Fibroblast of skin of scalp (primary cell): ENCODE measurements at places on chromosomes 3 and 15.

DNA sequence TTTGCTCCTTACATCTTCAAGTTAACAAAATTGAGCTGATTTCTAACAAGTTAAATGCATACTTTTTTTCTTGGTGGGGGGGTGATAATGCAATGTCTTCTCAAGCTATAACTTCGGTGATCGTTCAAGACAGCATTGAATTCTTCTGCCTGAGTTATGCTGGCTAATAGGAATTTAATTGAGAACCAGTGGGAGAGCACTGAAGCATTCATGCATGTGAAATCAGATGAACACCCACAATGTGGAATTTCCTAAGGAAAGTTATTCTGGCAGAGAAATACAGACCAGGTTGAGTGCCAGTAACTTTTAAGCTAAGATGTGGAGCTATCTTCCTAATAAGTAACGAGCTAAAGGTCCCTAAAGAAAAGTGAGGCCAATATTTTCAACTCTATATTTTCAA is 3.0 kb downstream of the SPATA16 start:
- DNase-seq = no peak

DNA sequence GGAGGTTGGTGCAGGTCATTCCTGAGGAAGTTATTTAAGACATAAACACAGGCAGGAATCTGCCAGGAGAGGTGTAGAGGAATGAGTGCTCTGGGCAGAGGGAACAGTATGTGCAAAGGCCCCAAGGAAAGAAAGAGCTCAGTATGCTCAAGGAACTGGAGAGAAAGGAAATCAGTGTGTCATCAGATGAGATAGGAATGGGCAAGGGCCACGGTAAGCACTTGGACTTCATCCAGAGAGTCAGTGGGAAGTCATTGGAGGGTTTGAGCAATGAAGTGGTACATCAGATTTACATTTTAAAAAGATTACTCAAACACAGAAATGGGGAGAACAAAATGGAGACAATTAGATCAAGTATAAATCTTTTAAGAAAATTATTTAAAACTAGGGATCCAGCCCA is 272.2 kb downstream of the ADAMTSL3 start:
- DNase-seq = no peak

DNA sequence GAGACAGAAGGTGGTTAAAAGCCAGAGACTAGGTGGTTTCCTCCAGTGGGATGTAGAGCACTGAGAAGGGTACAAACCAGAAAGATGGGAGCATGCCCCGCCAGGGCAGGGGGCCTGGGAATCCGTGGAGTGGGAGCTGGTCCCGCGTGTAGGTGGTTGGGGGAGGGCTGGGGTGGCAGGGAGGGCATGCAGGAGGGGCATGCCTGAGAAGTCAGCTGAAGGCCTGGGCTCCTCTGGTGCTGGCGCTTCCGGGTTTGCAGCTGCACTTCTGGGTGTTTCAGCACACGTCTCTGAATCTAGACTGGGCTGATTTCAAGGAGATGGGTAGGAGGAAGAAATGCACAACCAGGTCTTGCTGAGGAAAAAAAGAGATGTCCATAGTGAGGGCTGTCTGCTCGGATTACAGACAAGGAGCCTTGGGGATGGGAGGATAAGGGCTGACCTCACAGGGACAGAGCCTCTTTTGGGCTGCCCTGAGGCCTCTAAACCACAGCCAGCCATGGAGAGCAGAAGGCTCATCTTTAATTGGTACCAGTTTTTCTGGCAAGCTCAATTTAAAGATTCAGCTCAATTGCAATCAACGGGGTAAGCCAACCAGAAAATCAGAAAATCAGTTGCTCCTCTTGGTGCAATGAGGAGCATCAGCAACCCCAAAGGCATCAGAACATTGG is 151.9 kb downstream of the FAM43A start:
- no peak for DNase-seq

GRCh38 chr3:57572096-57572495 is 16.0 kb downstream of the PDE12 start:
- DNase-seq = no peak

- no peak for DNase-seq
These were observed 103.3 kb downstream of the SMAD6 start for GRCh38 chr15:66805202-66805885.

GRCh38 chr3:133038089-133038730 is at the start of gene TMEM108:
Gene TMEM108 (plus strand): TSS chr3:133038391.
- peak; percentile 71 for DNase-seq

GRCh38 chr3:168398371-168399025 is 302.8 kb upstream of the GOLIM4 start:
- DNase-seq = peak; percentile 13

GRCh38 chr15:89163271-89164055 is 57.9 kb downstream of the RLBP1 start:
- DNase-seq = no peak

- no peak for DNase-seq
These were observed 13.0 kb upstream of the MYO5C start for GRCh38 chr15:52308446-52309153.

- no peak for DNase-seq
These were observed 31.2 kb upstream of the TNIK start for GRCh38 chr3:171491361-171491760.

- no peak for DNase-seq
These were observed 238.6 kb downstream of the MEX3B start for GRCh38 chr15:81807186-81807585.

DNA sequence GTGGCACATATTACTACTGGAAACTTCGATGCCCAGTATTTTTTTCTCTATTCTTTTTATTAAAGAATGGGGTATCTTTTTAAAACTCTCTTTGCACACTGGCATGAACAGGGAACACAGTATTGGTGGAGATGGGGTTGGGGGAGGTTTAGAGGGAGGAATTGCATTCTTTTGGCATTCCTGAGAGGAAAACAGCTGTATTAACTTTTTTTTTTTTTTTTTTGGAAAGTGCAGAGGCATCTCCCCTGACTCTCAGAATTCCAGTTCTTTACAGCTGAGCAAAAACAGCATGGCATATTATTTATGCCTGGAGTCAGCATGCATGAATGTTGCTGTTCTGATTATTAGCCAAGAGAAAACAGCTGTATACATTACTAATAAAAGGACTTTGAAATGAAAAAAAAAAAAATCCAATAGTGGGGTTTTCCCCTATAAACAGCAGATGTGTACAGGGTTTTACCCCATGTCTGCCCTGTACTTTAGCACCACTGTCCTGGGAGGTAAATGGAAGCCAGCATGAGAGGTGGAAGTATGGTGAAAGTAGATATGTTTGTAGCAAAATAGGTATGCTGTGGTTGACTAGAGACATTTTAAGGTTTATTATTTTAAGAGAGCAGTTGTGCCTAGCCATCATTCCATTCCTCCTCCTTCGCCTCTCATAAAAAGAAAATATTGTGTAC is 132.2 kb downstream of the FNDC3B start:
- DNase-seq = peak; percentile 63

- DNase-seq = peak; percentile 77
These were observed 83.6 kb upstream of the TSEN2 start for GRCh38 chr3:12400616-12401194.

DNA sequence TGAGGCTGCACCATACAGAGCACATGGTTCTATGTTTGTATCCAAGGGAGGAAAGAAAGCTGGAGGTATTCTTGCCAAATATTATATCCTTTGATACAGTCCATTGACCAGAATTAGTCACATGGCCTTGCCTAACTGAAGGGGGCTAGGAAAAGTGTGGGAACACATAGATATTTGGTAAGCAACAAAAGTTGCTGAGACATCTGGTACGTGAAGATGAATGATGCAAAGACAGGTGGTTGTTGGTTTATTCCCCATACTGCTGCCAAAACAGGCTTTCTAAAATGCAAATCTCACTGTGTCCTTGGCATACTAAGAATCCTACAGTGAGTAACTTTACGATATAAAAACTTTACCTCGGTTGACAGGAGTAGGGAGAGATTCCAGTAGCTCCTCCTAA is 162.2 kb downstream of the VGLL3 start:
- no peak for DNase-seq

DNA sequence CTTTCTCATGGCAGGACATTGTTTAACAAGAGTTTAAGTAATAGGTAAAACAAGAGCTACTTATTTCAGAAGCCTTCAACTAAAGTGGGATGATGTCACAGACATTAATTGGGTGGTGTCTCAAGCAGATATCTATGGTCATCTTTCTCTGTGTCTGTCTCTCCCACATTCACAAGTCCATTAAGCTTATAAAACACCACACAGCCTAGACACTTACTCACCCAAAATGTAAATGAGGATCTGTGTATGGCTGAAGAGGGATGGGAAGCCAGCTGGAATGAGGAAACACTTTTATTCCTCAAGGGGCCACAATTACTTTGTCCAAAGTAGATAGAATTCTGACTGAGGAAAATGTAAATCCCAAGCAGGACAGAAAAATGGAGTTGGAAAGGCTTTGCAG is 183.8 kb downstream of the THRB start:
- no peak for DNase-seq

DNA sequence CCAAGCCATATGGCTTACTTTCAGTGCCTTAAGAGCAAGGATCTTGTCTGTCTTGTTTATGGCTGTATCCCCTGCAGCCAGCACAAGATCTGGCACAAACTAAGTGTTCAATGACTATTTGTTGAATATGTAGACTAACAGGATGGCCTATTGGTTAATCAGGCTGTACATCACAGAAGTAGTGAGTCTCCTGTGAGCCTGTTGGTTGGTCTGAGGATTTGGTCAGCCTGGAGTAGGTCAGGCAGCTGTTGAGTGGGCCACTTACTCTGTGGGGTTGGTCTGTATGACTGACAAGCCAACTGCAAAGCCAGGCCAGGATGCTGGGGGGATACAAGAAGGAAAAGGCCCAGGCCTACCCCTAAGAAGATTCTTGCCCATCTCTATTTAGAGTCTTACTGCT is 33.4 kb upstream of the CILP start:
- no peak for DNase-seq

- DNase-seq = peak; percentile 62
These were observed 50.6 kb downstream of the SERP1 start for GRCh38 chr3:150495563-150496168.

- DNase-seq = no peak
These were observed 43.8 kb downstream of the ADAMTSL3 start for GRCh38 chr15:83697716-83698115.

DNA sequence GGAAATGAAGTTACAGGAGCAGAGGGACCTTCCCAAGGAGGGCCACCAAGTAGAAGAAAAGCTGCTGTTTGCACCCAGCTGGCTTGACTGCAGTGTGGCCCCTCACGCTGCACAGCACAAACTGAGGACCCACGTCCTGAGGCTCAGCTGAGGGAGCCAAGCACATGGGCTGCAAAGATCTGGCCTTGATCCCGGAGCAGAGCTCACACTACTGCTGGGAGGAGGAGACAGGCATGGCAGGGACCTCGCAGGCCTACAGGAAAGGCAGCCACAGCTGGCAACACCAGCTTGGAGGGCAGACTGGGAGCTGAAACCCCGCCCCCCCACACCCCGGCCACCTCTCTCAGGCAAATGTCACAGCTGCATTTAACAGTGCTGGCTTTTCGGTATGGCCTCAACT is 39.7 kb downstream of the KLHL25 start:
- no peak for DNase-seq

DNA sequence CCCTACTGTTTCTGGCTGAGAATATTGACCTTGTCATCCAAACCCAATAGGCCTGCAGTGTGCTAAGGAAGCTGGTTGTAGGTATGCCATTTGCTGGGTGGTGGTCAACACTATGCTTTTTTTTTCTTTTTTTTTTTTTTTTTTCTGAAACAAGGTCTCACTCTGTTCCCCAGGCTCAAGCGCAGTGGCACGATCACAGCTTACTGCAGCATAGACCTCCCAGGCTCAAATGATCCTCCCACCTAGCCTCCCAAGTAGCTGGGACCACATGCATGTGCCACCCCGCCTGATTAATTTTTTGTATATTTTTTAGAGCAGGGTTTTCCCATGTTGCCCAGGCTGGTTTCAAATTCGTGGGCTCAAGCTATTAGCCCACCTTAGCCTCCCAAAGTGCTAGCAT is 35.7 kb upstream of the RHO start:
- no peak for DNase-seq

DNA sequence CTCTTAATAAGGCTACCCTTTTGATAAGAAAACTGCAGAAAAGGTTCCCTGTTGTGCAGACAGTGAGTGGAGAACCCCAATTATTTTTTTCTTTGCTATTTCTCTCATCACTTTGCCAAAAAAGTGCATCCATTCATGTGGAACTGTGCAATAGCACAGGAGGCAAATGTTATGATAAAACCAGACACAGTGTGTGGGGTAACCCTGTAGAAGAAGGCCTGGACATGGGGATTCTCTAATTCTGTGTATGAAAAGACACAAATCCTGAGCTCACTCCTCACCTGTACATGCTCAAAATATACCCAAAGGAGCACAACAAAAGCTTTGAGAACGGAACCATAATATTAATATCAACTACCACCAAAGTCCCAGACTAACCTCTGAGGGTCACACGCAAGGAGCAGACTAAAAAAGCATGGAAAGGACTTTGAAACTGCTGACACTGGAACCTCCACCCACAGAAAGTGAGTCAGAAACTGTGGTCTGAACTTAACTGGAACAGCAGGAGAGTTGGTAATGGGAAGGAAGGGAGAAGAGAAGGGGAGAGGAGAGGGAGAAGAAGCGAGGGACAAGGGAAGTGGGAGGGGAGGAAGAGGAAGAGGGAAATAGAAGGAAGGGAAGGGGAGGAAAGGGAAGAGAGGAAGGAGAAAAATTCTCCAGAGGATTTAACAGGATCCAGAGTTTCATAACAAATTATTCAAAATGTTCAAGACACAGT is 299.9 kb downstream of the TBC1D5 start:
- DNase-seq = no peak

DNA sequence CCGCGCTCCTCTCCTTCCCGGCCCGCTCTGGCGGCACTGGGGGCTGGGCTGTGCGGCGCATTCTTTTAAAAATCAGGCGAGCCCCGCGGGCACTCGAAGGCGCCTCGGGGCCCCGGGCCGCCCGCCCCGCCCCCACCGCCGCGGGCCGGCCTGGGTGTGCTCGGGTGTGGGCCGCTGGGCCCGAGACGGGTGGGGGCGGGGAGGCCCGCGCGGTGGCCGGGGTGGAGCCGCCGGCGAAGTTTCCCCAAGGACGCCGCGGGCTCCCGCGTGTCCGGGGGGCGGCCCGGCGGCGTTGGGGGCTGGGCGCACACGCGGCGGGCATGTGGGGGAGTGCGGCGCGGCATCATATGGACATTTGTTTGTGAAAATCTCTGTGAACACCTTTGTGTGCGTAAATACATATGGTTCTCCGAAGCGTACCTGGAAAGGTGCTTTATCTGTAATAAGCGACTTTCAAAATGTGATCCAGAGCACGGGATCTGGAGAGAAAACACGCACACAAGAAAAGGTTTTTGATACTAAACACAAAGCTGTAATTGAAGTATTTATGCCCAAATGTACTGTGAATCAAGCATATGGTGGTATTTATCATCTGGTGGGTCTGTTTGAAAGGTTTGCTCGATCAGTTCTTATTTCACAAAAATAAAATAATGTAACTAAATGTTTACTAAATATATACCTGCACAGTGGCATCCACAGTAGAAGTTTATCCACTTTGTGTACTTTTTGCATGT is 612 bp upstream of the TBL1XR1 start:
- no peak for DNase-seq
